Activated CD8-positive, alpha-beta memory T cell treated with anti-CD3 and anti-CD28 coated beads for 4 hours (primary cell): ENCODE measurements at places on chromosomes 5 and 9.
A peak's percentile ranks its signal among the peaks of the same experiment; 100 is the strongest.

- DNase-seq = no peak
Measured at GRCh38 chr5:98464737-98465330, 308.6 kb upstream of the RGMB start.

GRCh38 chr9:98251551-98251950 lies 3.9 kb downstream of the TBC1D2 start:
- no peak for DNase-seq

- DNase-seq = no peak
Measured at GRCh38 chr5:90226433-90227099, 183.0 kb downstream of the CETN3 start.

DNA sequence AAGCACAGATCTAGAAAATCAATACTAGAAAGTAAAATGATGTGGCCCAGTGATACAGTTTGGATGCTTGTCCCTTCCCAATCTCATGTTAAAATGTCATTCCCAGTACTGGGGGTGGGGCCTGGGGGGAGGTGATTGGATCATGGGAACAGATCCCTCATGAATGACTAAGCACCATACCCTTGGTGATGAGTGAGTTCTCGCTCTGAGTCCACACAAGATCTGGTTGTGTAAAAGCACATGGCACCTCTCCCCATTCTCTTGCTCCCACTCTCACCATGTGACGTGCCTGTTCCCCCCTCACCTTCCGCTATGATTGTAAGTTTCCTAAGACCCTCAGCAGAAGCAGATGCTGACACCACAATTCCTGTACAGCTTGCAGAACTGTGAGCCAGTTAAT lies 234.2 kb upstream of the CDH6 start:
- no peak for DNase-seq

GRCh38 chr5:2163060-2163856 lies 280.5 kb upstream of the IRX4 start:
- DNase-seq = no peak

DNA sequence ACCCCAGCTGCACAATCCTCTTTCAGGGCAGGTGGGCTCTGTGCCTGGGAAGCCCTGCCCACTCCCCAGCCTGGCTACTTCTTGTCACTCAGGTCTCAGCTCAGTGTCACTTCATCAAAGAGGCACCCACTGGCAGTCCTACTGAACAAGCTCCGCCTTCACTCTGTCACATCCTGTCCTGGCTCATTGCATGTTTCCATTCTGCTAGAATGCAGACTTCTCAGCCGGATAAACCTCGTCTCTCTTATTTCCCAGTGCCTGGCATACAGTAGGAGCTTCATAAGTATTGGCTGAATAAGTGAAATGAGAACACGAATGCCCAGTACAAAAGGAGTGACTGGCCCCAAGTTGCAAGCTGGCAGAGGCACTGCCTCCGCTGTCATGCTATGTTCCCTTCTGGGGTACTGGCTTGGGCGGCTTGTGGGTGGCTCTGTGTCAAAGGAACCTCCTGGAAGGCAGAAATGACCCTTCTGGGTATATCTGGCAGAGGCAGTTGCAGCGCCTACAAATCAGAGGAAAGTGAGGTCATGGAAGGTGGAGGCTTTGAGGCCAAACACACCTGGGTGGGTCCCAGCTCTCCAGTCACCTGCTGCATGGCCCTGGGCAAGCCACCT lies 98.3 kb upstream of the PHYKPL start:
- DNase-seq = no peak

DNA sequence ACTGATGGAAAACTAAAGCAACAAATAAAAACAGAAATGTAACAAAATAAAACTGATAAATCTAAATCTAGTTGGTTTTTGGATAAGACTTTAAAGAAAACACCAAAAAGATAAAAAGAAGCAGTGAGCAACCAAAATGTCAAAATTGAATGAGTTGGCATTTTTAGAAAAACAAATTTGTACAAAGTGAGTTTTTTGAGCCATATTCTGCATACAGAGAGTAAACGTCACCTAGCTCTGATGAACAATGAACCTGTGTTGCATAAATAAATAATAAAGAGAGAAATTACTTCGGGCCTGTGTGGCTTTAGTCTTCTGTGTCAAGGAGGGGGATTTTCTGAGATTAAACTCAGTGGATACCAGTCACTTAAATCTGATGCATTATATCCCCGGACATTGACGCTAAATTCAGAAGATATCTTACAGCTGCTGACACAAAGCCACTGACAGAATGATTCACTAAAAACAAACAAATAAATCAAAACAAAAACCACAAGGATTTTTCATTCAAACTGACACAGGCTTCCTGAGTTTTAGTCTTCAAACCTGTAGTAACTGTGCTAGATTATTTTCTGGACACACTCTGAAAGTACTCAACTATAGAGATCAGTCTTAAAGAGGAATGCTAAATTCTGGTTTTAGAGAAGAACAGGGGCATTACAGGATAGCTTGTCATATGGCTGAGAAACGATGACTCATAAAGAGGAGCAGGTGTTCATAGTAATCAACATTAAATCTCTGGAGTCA lies 403.5 kb upstream of the ST8SIA4 start:
- DNase-seq = no peak

DNA sequence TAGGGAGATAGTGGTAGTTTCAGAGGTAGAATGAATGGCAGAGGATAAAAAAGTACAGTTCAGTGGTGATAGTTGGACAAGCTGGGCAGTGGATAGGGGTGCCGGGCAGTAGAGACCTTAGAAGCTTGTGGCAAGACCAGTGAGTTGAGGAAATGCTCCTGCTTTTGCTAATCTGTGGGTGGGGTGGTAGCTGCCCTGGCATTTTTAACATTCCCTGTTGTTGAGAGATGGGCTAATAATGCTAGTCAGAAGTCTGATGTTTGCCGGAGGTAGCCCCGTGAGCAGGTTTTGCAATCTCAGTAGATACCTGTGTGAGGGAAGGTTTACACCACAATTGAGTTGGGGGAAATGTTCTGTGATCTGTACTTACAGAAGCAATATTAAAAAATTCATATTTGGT lies 91.1 kb downstream of the TRIO start:
- DNase-seq = no peak

DNA sequence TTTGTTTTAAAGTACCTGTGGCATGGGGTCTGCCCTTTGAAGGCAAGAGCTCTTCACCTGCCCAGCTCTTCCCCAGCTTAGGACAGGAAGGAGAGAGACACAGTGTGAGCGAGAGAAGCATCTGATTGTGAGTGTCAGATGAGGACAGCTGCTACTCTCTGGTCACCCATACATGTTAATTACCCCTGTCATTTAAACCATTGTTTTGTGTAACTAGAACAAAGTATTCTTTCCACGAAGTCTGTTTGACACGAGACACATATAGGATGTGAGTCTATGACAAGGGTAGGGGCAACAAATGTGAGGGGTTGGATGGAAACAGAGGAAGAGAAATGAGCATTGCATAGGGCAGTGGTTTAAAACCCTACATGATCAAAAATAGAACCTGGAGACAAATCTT lies 3.0 kb upstream of the CD274 start:
- DNase-seq = no peak

GRCh38 chr5:143008809-143009521 lies 238.8 kb downstream of the ARHGAP26 start:
- DNase-seq = peak; percentile 62

- no peak for DNase-seq
Measured at GRCh38 chr5:169290895-169291294, 10.0 kb downstream of the SLIT3 start.

GRCh38 chr5:139696894-139697658 lies 48.9 kb downstream of the CXXC5 start:
- no peak for DNase-seq
